ENCODE measurements at places on chromosomes 4 and X.

DNA sequence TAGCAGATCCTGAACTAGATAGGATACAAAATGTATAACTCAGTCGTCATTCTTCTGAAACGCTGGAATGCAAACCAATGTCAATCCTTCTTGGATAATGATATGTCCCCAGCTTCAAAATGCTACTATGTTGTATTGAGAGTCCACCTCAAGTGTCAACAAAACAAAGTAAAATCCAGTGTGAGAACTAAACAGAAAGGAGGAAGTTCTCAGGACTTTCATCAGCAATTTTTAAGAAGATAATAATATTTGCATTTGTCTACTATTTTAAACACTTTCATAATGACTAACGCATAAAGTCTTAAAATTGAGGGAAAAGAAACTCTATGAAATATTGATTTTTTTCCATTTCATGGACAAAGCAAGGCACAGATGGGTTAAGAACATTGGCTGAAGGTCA is 36.3 kb downstream of the SOD3 start:
- no peak for DNase-seq

GRCh38 chr4:8294775-8295174 is 25.2 kb downstream of the HTRA3 start:
- no peak for DNase-seq

GRCh38 chr4:168318266-168318895 is at the start of gene DDX60:
Gene DDX60 (minus strand): TSS chr4:168318752. CDS start chr4:168311259, 7,493 bp downstream.
- peak; percentile 59 for DNase-seq

DNA sequence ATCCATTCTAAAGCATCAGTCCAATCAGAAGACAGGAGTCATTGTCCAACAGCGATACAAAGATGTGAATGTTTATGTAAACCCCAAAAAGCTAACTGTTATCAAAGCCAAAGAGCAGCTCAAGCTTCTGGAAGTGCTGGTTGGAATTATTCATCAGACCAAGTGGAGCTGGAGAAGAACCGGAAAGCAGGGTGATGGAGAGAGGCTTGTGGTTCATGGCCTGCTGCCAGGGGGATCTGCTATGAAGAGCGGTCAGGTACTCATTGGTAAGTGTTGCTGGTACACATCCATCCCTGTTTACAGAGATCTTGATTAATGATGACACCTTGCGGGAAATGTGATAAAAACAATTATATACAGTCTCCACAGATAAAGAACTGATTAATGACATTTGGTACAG is 11.0 kb downstream of the INTU start:
- no peak for DNase-seq

GRCh38 chr4:113837397-113837796 is 75.9 kb upstream of the CAMK2D start:
- DNase-seq: peak; percentile 31

GRCh38 chrX:53939127-53939526 is 105.1 kb downstream of the PHF8 start:
- no peak for DNase-seq

DNA sequence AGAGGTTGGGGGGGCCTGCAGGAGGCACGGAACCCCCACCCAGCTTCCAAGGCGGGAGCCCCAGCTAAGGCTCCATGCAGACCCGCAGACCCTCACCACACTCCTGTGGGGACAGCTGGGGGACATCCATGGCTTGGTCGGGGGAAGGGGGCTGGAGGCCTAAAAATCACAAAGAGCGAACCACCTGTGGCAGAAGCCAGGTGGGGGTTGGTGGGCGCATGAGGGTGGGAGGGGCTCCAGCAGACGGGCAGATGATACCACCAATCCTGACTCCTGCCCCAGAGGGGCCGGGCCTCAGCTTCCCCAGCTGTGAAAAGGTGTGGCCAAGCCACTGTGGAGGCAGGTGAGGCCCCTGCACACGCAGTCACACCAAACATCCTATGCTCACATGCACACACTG is 111.6 kb downstream of the FAM53A start:
- DNase-seq: no peak

DNA sequence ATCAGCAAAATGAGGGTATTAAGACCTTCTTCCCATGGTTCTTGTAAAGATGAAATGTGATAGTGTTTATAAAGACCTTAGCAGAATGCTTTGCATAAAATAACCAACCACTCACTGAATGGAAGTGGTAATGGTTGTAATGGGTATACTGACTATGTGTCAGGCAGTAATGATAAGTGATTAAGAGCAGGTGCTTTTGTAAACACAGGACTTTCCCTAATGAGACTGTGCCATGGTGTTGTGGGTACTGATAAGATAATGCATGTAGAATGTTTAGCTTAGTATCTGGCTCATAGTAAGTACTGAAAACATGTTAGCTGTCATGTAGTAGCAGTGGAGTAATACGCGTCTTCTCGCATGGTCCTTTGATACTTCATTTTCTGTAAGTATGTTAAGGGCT is 6.9 kb downstream of the LSM6 start:
- DNase-seq: no peak

GRCh38 chr4:159483110-159483781 is 380.4 kb downstream of the RAPGEF2 start:
- DNase-seq: no peak

DNA sequence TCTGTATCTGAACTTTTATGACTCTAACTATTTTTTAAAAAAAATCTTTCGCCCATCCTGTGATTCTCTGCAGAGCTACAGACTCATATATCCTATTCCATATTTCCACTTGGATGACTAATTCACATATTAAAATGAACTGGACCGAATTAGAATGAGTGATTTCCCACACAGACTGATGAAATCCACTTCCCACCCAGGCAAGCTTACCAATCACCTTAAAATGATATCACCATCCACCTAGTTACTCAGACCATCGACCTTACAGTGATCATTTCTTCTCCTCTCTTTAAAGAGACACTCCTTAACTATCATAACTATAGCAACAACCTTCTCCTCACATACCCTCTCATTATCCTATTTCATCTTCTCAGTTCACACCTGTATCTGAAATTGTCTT is 34.1 kb upstream of the GUCY1B1 start:
- no peak for DNase-seq

- no peak for DNase-seq
Observed at GRCh38 chrX:10854594-10854993, 234.2 kb upstream of the MID1 start.

- no peak for DNase-seq
Observed at GRCh38 chr4:160136021-160136420, 1033.1 kb downstream of the RAPGEF2 start.

GRCh38 chr4:73668782-73669201 is 48.6 kb upstream of the RASSF6 start:
- no peak for DNase-seq

- no peak for DNase-seq
Observed at GRCh38 chrX:7263961-7264360, 116.0 kb upstream of the PUDP start.

DNA sequence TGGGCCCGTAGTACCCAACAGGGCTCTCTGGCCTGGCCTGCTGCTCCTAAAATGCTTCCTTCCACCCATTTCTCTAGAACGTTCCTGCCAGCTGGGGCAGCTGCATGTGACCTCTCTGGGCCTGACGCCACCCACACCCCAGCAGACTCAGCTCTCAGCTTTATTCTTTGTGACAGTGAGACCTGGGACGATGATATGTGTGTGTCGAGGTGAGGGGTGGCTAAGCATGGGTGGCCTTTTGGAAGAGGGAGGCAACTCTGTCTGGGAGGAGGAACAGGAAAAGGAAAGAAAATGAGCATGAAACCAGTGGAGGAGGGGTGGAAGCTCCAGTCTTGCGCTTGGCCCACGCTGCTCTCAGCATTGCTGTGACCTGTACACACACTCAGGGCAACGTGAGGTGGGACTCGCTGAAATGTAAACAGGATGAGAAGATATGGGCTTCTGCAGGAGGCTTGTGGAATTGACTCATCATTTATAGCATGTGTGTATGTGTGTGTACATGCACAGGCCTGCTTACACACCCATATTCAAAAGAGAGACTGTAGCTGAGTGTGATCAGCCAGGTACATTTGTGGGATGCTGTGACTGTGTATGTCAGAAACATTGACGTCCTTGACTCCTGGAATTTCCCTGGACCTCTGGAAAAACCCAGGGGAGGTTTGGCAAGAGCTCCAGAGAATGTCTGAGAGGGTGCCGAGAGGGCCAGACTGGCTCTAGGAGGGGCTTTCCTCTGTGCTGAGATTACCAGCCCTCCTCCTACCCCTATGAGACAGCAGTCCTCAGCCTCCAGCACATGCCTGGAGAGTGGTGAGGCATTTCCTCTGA is 137.9 kb downstream of the PJA1 start:
- no peak for DNase-seq

GRCh38 chr4:148445860-148446330 is 3.7 kb upstream of the NR3C2 start:
- no peak for DNase-seq

DNA sequence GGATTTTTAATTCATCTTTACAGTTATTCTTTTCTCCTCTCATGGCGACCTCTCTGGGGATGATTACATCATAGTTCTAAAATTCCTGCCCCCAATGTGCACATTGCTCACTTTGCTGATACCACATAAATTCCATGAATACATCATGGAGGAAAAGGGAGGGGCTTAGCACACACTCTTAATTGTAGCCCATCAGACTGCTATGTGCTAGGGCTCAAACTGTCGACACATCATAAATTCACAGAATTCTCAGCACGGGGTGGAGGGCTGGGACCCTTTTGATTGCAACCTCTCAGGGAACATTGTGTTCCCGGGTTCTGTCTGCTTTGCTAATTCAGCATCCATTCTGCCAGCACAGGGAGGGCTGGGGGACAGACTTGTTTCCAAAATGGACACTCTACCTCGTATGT is 592.9 kb downstream of the BCOR start:
- no peak for DNase-seq

- no peak for DNase-seq
Observed at GRCh38 chrX:40174854-40175510, 77.2 kb upstream of the BCOR start.

GRCh38 chr4:169159624-169160171 is 111.1 kb downstream of the SH3RF1 start:
- DNase-seq: no peak

DNA sequence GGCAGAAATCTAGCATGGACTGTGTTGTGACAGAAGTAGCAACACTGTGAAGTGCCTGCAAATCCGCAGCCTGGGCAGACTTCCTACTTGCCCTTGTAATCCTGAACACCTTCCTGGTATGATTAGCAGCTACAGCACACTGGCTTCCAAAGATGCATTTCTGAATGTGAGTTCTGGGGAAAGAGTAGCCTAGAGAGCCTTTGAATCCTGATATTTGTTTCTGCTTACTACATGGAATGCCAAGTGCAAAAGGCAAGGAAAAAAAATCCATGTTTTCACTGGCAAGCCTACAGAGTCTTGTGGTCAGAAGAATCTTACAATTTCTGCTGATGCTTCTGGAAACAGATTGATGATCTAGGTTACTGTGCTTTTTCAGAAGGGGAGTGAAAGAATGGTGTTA is 223.7 kb downstream of the COL25A1 start:
- no peak for DNase-seq

GRCh38 chr4:83855044-83855443 is 319.1 kb downstream of the GPAT3 start:
- DNase-seq: no peak

Measured in GM19239 (cell line).